Upper lobe of right lung (tissue), 1 donor: ENCODE measurements at places on chromosomes 2 and 18. TPM values are rescaled to one million over a fixed set of nuclear protein-coding genes. Genes with fewer than 3 reads are reported as not detected.

The ALPI gene
- total RNA-seq = not detected

The LHCGR gene
- total RNA-seq = not detected

The GALNT13 gene
- 5.8 TPM for total RNA-seq

DNA sequence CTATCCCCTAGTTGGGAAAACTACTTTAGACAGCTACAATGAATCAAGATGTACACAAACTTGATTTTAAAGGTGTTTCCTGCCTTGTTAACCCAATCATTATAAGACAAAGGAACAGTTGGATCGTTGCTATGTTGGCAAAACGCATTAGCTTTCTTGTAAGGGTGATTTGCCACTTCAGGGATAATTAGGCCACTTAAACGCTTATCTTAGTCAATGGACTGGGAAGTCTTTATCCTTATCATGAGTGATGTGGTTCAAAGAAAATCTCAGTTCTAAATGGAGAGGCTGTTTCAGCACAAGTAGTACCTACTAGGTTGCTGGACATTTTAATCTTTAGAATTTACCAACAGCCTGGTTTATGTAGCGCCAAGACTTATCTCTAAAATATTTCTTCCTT is 406.1 kb upstream of the MEX3C start:
- DNase-seq = no peak

GRCh38 chr18:49170925-49171505 is 220.2 kb upstream of the SMAD7 start:
- DNase-seq = no peak

GRCh38 chr18:23257137-23257536 is 121.9 kb downstream of the CABLES1 start:
- DNase-seq = no peak

- DNase-seq = no peak
Measured at GRCh38 chr2:130790804-130791616, 35.7 kb downstream of the AMER3 start.

DNA sequence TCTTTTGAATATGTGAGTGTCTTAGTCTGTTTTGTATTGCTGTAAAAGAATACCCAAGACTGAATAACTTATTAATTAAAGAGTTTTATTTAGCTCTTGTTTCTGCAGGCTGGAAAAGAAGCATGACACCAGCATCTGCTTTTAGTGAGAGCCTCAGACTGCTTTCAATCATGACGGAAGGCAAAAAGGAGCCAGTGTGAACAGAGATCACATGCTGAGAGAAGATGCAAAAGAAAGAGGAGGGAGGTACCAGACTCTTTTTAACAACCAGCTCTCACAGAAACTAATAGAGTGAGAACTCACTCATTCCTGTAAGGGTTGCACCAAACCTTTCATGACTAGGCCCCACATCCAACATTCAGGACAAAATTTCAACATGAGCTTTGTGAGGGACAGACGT is 101.6 kb upstream of the HNMT start:
- no peak for DNase-seq

- no peak for DNase-seq
Measured at GRCh38 chr2:157223624-157224205, 33.8 kb upstream of the GALNT5 start.

DNA sequence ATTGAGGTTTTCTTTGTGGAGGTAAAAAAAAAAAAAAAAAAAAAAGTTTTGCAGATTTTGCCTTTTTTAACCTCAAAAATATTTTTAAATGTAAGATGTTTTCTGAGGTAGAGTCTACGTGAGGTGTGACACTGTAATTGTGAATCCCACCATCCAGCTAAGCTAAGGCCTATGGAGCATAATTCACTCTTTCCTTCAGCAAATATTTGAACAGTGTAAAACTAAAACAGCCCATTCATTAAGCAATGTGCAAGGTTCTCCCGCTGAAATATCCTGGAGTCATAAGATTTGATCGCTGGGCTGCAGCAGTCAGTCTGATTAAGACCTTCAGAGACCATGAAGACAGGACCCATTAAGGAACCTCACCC is 105.1 kb downstream of the HNRNPLL start:
- DNase-seq = no peak

- DNase-seq = no peak
Measured at GRCh38 chr2:55705027-55705653, 11.5 kb upstream of the PNPT1 start.
